ENCODE measurements at places on chromosomes 16 and 17. TPM values are rescaled to one million over a fixed set of nuclear protein-coding genes. Genes with fewer than 3 reads are reported as not detected.

YBX2 gene
- total RNA-seq: 0.07 TPM

GRCh38 chr16:54817940-54818574 lies 112.6 kb upstream of the IRX5 start:
- no peak for DNase-seq
- H3K27me3 ChIP-seq: no peaks in the 10 kb centered on the region
- H3K27ac ChIP-seq: no peak overlapping the region

DNA sequence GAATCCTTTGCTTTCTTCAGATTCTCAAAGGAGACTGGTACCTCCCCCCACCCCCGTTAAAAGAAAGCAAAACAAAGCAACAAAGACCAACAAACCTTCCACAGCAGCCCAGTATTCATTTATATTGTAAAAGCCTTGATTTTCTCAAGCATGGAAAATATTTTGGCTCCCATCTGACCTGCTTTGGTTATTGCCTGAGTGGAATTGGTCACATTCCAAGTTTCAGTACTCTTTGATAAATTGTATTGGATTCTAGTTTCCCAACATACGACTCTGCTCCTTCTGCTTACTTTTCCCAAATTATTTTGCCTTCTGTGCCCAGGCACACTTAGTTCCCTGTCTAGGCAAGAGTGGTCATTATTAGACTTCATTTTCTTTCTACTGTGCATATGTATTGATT lies 1.3 kb downstream of the ABCC11 start:
- no peaks in the 10 kb centered on the region for H3K27me3 ChIP-seq
- no peak for DNase-seq
- H3K4me1 ChIP-seq: peaks cover 26% of the 10 kb centered on the region
- peak overlapping the region; percentile 6 for H3K4me3 ChIP-seq
- peak overlapping the region; percentile 15 for H3K27ac ChIP-seq

DNA sequence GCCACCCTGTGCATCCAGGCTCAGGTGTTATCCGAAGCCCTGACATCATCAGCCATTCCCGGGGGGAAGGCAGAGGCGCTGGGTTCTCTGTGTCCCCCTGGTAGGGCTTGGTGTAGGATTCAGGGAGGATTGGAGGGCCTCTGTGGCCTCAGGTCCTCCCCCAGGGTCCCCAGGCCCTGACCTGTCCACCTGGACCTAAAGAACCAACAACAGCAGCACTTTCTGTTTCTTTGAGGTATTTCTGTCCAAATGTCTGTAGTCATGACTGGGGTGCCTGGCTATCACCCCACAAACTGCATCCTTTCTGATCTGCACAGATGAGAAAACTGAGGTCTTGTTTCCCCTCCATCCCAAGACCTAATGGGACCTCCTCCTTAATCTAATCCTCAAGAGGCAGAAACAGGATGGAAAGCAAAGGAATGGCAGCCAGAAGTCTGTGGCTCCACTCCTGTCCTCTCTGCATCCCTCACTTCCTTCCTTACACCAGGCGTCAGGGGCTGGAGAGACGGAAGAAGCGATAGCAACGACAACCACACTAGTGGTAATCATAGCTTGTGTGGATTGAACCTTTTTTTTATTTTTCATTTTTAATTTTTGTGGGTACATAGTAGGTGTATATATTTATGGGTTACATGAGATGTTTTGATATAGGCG lies 11.8 kb downstream of the NLRC5 start:
- H3K4me3 ChIP-seq: no peak overlapping the region
- H3K27me3 ChIP-seq: no peaks in the 10 kb centered on the region
- H3K27ac ChIP-seq: no peak overlapping the region
- H3K36me3 ChIP-seq: no peaks in the 10 kb centered on the region
- no peak for DNase-seq

- H3K27ac ChIP-seq: no peak overlapping the region
- H3K27me3 ChIP-seq: no peaks in the 10 kb centered on the region
- no peak overlapping the region for H3K4me3 ChIP-seq
- H3K36me3 ChIP-seq: no peaks in the 10 kb centered on the region
Measured at GRCh38 chr17:8488491-8488890, 52.8 kb downstream of the NDEL1 start.

PDIA2 gene
- 0.95 TPM for total RNA-seq
